ENCODE measurements at places on chromosomes 4 and X.

DNA sequence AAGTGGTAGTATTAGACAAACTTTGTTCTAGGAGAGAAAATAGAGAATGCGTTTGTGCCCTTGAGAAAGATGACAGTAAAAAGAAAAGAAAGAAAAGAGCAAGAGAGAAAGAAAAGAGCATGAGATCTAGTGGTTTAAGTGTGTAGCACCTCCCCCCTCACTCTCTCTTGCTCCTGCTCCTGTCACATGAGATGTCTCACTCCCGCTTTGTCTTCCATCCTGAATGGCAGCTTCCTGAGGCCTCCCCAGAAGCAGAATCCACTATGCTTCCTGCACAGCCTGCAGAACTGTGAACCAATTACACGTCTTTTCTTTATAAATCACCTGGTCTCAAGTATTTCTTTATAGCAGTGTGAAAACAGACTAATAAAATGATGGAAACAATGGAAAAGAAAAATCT is 499.6 kb downstream of the ACTRT1 start:
- no peak for DNase-seq

DNA sequence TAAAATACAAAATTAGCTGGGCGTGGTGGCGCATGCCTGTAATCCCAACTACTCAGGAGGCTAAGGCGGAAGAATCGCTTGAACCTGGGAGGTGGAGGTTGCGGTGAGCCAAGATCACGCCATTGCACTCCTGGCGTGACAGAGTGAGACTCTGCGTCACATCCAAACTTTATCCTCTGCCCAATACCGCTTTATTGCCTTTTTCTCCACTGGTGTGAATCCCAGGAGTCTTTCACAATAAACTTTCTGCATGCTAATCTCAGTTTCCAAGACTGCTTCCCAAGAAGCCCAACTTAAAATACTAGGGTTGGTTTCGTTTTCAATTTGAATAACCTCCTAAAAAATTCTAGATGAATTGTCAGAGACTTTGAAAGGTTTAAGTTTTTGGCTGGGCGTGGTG is 27.2 kb upstream of the DHX15 start:
- DNase-seq: no peak

DNA sequence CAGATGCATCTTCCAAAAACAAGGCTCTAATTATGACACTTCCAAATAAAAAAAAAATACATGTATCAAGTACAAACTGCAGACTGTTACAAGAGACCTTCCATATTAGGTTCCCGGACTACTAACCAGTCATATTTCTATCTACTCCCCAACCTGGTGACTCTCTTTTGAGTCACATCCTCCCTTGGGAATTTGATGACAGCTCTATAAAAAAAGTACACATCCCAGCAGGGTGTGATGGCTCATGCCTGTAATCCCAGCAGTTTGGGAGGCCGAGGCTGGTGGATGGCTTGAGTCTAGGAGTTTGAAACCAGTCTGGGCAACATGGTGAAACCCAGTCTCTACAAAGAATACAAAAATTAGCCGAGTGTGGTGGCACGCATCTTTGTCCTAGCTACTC is 14.9 kb downstream of the RPGR start:
- DNase-seq: no peak

DNA sequence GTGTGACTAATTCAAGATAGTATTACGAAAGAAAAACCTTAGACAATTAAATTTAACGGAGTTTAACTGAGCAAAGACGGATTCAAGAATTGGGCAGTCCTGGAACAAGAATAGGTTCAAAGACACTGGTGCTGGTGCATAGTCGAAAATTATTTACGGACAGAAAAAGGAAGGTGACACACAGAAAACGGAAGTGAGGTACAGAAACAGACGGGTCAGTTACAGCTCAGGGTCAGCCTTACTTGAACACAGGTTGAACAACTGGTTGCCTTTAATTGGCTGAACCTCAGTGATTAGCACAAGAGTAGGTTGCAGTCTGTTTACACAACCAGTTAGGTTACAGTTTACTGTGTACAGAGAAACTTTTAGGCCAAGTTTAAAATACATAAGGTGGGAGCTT is 31.5 kb downstream of the KLHL8 start:
- no peak for DNase-seq

- DNase-seq: no peak
Measured at GRCh38 chr4:124290678-124291077, 421.9 kb downstream of the ANKRD50 start.

GRCh38 chrX:41828826-41829225 is 94.5 kb downstream of the CASK start:
- DNase-seq: no peak

- no peak for DNase-seq
Measured at GRCh38 chrX:87391742-87392141, 125.9 kb upstream of the KLHL4 start.

GRCh38 chrX:103330681-103331288 is 746 bp downstream of the TCEAL7 start:
- no peak for DNase-seq

DNA sequence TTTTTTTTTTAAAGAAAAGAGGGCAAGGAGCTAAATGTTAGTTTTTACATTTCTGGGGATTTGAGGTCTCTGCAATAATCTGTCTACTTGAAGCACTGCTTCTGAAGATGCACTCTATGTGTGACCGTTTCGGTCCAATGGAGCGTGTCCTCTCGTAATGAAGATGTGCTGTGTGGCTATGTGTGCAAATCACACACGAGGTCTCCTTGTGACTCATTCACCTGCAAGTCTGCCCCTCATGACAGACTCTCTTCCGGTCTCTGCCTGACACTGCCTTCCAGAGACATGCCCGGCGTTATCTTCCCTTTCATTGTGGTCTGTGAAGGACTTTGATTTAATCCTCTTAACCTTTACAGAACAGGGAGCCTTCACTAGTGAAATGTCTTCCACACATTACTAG is 84.3 kb downstream of the TRAM1L1 start:
- DNase-seq: no peak

GRCh38 chrX:18297251-18297650 is 57.2 kb downstream of the SCML2 start:
- DNase-seq: no peak

DNA sequence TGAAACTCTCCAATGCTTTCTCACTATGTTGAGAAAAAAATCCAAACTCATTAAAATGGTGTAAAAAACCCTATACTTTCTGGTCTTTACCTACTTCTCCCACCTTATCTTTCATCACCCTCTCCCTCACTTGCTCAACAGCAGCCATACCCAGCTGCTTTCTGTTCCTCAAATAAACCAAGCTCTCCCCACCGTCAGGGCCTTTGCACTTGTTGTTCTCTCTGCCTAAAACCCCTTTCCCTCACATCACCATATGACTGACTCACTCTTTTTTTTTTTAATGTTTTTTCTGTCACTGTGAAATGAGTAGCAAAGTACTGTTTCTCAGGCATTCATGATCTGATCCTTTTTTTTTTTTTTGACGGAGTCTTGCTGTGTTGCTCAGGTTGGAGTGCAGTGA is 122.3 kb upstream of the TMEM164 start:
- no peak for DNase-seq

DNA sequence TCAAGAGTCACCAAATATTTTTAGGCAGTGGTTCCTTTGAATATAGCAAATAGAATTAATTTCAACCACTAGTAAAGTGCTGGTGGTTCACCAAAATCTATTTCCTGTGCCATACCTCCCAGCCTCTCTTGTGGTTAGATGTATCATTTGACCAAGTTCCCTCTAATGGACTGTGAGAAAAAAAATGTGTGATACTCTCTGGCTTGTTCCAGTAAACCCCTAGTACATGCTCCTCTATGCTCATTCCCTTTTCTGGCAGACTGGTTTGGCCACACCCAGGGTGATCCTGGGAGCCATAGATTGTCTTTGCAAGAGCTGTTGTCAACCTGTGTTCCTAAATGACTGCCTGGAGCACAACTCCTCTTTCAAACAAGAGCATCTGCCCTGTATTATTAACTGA is 109.5 kb downstream of the FRAS1 start:
- DNase-seq: no peak

DNA sequence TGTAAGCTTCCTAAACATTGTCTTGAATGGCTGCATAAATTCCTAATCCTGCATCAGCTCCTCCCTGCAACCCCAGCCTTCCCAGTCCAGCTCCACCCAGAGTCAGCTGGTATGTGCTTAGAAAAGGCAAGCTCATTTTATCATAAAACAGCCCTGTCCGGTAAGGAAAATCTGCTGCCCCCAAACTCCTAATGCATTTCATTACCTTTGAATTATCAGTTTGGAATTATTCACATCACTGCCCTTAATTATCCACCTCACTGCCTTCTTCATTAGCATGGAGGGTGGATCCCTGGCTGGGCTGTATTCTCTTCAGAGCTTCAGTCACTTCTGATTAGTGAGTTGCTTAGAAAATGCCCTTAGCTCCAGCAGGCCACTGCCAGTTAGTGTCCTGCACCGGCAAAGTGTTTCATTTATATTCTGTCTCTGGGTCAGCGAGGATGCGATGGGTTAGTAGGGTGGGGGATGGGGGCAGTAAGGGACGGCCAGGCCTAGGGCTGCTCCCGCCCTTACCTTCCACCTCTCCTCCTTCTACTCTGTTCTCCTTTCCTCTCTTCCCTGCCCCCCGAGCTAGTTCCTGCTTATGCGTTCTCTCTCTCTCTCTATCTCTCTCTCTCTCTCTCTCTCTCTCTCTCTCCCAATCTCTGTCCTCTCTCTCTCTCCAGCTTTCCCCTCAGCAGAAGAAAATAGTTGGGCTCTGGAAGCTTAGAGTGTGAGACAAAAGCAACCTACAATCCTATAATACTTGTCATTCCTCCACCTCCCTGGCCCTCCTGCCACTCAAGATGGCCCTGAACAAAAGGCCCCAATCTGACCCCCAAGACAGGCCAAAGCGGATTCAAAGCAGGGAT is 174.8 kb upstream of the KLF3 start:
- DNase-seq: no peak

- DNase-seq: no peak
Measured at GRCh38 chrX:47771473-47771872, 65.2 kb upstream of the ZNF81 start.

DNA sequence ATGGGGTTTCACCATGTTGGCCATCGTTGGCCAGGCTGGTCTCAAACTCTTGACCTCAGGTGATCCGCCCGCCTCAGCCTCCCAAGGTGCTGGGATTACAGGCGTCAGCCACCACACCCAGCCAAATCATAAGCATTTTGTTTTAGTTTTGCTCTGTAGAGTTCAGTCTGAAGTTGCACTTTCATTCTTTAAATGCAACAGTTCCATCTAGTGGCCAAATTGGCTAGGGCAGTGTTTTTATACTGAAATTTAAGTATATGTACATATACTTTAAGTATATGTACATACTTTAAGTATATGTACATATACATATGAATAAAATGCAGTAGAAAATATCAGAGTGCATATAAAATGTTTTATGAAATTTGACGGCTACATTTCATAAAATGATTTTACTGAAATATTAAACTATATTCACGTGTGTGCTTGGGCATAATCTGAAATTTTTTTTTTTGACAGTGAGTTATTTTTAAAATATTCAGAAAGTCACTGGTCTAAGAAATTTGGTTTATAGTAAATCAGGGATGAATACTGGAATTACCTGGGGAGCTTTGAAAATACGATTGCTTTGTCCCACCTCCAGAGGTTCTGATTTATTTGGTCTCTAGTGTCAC is 145.5 kb downstream of the NWD2 start:
- no peak for DNase-seq

- DNase-seq: no peak
Measured at GRCh38 chr4:78059524-78059889, 2.4 kb downstream of the FRAS1 start.

GRCh38 chr4:102869569-102870197 is 891 bp downstream of the CISD2 start:
- DNase-seq: no peak
